ENCODE measurements at places on chromosomes 11 and 22.
A peak's percentile ranks its signal among the peaks of the same experiment; 100 is the strongest.

DNA sequence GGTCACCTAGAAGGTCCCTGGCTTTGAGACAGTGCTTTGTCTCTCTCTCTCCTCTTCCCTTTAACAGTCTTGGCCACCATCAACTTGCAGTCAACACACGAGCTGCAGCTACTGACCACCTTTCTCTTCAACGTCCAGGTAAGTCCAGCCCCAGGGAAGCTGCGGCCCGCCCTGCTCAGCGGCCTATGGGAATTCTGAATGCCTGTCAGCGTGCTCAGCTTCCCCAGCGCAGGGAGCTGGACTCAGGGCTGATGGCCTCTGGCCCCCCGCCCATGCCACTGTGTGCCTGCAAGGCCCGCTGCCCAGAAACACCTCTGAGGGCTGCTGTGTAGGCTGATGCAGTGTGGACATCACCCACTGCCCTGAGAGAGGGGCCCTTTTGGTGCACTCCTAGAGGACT, 32.5 kb downstream of the GLB1L2 start:
- no peak for DNase-seq

DNA sequence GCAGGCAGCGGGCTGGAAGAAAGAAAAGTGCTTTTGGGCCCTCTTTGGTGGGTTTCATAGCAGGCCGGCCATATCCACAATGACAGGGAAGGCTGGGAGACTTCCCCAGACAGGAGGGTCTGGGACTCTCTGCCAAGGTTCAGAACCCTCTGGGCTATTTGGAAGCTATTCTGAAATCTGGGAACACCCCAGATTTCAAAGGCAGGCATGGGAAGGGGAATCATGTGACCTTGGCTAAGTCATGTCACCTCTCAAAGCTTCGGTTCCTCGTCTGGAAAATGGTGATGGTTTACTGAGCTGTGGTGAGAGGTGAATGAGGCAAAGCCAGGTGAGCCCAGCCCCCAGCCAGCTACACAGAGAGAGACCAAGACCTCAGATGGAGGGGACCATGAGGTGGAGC, 4.6 kb downstream of the CASTOR1 start:
- no peak for DNase-seq

GRCh38 chr11:75801362-75802020, 13.5 kb upstream of the UVRAG start:
- no peak for DNase-seq

DNA sequence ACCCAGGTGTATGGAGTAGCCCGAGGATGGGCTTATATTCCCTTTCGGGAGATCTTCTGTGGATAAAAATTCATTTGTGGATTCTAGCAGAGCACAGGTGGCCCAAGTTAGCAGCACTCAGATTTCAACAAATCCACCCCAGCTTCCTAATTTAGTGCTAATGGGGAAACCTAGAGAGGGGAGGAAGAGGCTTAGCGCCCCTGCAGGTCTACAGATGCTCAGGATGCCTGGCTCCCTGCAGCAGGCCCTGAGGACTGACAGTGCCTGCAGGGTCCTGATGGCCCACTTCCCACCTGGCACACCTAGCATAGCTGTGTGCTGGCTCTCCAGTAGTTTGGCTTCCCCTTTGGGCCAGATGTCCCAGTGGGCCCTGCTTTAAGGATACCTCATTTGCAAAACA, 6.5 kb downstream of the DGAT2 start:
- no peak for DNase-seq

DNA sequence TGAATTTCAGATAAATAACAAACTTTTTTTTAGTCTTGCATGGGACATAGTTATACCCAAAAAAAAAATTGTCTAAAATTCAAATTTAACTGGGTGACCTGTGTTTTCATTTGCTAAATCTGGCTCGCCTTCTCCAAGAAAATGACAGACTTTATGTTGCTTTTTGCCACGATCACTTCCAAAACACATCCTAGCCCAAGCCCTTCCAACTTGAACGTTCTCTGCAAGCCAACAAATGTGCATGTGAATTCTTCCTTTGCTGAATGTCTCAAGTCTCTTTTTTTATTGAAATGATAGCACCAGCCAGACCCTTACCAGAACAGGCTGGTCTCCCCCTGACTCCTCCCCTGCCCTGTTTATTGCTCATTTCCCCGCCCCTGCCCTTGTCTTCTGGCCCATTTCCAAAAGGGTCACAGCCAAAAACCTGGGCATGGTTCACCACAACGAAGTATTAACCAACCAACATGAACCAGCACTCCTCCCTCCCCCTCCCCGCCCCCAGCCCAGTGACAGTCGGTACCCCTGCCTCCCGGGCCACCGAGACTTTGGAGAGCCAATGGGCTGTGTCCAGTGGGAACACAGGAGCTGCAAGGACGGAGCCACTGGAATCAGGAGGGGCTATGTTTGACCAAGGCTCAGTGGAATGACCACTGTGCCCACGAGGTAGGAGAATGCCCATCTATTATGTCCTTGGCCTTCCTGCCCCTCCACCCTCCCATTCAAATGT, 63.2 kb downstream of the BTG4 start:
- DNase-seq: no peak

DNA sequence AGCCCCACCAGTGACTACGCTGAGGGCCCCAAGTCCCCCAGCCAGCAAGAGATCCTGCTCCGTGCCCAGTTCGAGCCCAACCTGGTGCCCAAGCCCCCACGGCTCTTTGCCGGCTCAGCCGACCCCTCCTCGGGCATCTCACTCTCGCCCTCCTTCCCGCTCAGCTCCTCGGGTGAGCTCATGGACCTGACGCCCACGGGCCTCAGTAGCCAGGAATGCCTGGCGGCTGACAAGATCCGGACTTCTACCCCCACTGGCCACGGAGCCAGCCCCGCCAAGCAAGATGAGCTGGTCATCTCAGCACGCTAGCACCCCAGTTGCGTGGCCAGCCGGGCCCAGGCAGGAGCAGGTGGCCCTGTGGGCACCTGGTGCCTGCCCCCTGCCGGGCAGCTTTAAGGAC, 8.3 kb upstream of the MYRF start:
- no peak for DNase-seq

DNA sequence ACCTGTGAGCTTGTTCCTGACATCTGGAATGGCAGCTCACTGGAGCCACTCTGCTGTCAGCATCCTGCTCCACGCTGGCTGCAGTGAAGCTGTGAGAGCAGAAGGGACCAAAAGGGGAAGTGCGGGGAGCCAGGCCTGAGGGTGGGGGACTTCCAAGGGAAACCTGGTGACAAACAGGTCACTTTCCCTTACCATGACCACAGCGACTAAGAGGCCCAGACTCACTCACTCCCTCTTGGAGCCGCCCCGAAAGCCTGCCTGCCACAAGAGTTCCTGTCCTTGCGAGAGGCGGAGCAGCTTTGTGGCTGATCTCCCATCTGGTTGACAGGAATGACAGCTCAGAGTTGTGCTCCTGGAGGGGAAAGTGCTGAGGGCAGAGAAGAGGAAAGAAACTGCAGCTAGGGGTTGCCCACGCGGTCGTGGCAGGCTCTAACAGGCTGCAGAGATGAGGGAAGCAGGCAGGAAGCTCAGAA, 183.8 kb upstream of the NTM start:
- DNase-seq: no peak

DNA sequence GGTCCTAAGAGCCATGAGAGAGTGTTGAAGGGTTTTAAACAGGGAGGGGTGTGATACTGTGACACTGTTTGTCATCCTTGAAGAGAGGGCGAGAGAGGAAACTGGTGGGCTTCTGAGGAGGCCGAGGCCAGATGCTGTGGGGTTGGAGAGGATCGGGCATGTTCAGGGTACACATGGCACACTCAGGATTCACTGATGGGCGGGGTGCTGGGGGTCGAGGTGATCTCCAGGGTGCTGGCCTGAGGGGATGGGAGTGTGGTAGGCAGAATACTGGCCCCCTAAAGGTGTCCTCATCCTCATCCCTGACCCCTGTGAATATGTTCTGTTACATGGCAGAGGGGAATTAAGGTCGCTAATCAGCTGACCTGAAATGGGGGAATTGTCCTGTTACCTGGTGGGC, 7.3 kb downstream of the TBC1D22A start:
- no peak for DNase-seq

GRCh38 chr11:9525116-9525515, 48.4 kb upstream of the WEE1 start:
- no peak for DNase-seq

GRCh38 chr11:92978271-92979111, 9.0 kb downstream of the MTNR1B start:
- no peak for DNase-seq

- DNase-seq: no peak
These were observed 55.9 kb upstream of the BMAL1 start for GRCh38 chr11:13221722-13222121.

GRCh38 chr22:40123387-40123786, 54.3 kb upstream of the TNRC6B start:
- DNase-seq: no peak

DNA sequence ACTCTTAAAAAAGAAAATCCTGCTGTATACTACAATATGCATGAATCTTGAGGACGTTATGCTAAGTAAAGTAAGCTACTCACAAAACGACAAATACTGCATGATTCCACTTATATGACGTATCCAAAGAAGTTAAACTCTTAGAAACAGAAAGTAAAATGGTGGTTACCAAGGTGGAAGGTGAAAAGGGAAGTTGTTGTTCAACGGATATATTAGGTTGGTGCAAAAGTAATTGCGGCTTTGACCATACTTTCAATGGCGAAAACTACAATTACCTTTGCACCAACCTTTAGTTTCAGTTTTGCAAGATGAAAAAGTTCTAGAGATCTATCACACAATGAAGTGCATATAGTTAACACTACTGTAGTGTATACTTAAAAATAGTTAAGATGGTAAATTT, 101.8 kb downstream of the FAM168A start:
- no peak for DNase-seq

DNA sequence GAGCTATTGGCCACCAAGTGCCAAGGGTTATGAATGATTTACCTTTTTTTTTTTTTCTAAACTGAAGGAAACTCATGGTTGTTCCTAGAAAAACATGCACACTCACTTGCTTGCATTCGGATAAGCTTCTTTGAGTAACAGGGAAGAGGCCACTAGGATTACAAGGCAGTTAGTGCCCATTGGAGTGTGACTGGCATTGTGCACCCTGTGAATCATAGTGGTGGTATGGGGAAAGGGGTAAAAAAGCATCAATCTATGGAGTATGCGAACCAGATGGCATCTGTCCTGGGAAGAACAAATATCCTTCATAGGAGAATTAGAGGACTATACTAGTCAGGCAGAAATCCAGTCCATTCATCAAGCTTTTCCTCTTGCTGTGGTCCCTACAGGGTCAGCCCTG, 24.2 kb downstream of the CD44 start:
- no peak for DNase-seq

DNA sequence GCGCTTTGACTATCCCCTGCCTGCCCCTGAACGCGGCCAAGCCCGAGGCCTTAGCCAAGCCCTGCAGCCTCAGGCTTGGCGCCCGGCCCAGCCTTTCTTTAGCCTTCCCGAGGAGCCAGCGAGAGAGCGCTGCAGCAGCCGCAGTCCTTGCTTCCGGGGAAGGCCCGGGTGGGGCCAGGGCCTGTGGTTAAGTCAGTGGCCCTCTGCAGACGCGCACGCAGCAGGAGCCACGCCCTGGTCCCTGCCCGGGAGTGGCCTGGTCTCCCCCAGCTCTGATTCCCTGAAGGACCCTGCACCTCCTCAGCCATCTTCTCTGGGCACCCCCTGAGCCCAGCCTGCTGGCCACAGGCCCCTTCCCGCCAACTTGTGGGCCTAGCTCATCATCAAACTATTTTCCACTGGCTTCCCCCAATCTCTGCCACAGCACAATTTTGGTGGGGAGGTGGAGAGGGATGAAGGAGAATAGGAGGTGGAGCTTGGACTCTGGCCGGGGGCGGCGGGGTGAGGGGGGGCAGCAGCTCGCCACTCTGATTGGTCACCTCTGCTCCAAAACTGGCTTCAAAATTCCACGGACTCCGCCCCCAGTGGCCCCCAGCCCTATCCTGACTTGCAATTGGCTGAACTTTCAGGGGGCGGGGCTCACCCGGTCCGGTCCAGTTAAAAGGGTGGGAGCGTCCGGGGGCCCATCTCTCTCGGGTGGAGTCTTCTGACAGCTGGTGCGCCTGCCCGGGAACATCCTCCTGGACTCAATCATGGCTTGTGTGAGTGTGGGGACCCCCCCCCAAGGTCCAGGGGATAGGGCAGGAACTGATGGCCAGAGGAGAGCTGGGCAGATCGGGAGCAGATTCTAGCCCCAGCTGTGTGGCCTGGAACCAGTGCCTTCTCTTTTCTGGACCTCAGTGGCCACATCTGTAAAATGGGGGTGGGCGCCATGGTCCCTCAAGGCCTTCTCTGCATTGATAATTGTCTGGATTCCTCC, at the start of gene LGALS1:
TSS of gene LGALS1 (plus strand) at position 686 of the 979 bp plus-strand sequence. CDS start at position 753, 67 bp downstream.
- peak; percentile 22 for DNase-seq

GRCh38 chr11:42179216-42179615, 719.8 kb upstream of the LRRC4C start:
- no peak for DNase-seq

DNA sequence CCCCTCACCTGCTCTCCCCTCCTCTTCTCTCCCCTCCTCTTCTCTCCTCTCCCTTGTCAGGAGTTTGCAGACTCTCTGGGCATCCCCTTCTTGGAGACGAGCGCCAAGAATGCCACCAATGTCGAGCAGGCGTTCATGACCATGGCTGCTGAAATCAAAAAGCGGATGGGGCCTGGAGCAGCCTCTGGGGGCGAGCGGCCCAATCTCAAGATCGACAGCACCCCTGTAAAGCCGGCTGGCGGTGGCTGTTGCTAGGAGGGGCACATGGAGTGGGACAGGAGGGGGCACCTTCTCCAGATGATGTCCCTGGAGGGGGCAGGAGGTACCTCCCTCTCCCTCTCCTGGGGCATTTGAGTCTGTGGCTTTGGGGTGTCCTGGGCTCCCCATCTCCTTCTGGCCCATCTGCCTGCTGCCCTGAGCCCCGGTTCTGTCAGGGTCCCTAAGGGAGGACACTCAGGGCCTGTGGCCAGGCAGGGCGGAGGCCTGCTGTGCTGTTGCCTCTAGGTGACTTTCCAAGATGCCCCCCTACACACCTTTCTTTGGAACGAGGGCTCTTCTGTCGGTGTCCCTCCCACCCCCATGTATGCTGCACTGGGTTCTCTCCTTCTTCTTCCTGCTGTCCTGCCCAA, 1.9 kb upstream of the CNIH2 start:
- DNase-seq: no peak

- DNase-seq: no peak
These were observed 7.6 kb upstream of the SERPINH1 start for GRCh38 chr11:75554258-75555022.
